ENCODE measurements at places on chromosomes 12 and 14. TPM values are rescaled to one million over a fixed set of nuclear protein-coding genes. Genes with fewer than 3 reads are reported as not detected.
A peak's percentile ranks its signal among the peaks of the same experiment; 100 is the strongest.

DNA sequence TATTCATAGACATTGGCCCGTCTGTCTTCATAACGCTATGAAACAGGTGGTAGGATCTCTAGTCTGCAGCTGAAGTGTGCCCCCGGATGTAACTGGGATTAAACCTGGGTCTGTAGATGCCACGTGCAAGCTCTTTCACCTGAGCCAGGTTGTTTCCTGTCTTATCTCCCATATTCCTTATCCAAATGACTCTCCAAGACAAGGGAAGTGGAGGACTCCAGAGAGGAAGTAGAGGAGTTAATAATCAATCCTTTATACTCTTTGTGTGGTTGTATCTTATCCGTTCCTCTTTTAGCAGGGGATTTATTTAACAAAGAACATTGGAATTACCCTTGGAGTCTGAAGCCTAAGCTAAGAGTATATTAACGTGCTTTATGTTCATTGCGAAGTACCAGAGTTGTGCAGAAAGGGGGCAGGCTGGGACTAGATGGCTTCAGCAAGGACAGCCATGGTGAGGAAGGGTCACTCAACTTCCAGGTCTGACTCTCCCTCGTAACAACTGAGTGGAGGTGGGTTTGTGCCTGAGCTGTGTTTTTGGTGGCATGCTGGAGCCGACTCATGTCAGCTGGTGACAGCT is 82.8 kb downstream of the RIN3 start:
- no peaks in the 10 kb centered on the region for H3K36me3 ChIP-seq
- H3K27ac ChIP-seq: no peak overlapping the region

DNA sequence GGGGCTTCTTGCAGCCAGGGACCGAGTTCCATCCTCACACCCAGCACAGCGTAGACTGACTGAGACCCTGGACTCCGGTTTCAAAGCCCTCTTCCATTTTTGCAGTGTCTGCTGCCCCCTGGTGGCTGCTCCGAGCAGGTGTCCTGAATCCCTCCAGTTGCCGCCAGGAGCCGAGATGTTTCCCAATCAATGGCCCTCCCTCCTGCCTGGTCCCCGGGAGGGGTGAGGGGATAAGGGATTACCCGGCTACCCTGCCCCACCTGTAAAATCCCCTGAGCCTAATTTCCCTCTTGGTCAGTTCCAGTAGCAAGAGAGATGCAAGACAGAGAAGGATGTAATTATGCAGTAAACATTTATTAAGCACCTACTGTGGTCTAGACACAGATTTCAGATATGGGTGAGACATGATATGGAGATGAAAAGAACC is 55.0 kb downstream of the PHETA1 start:
- H3K4me3 ChIP-seq: no peak overlapping the region
- H3K27ac ChIP-seq: no peak overlapping the region
- no peaks in the 10 kb centered on the region for H3K27me3 ChIP-seq
- peak; percentile 56 for DNase-seq
- no peaks in the 10 kb centered on the region for H3K4me1 ChIP-seq

DNA sequence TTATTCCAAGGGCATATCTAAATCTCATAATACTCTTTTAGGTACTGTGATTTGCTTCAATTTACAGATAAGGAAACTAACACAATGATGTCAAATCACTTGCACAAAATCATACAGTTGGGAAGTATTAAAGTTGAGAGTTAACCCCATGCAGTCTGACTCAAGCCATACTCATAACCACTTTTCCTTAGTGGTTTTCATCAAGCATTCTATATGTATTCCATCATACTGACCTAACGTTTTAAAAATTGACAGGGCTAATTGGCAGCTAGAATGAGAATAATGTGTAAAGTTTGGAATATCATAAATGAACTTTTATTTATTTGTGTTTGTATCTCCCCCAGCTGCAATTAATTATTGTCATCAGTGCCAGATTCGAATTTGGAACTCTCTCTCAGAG is 20.9 kb downstream of the PUS7L start:
- H3K4me1 ChIP-seq: no peaks in the 10 kb centered on the region
- H3K36me3 ChIP-seq: peaks cover 7% of the 10 kb centered on the region
- no peak overlapping the region for H3K27ac ChIP-seq
- no peak overlapping the region for H3K4me3 ChIP-seq

DNA sequence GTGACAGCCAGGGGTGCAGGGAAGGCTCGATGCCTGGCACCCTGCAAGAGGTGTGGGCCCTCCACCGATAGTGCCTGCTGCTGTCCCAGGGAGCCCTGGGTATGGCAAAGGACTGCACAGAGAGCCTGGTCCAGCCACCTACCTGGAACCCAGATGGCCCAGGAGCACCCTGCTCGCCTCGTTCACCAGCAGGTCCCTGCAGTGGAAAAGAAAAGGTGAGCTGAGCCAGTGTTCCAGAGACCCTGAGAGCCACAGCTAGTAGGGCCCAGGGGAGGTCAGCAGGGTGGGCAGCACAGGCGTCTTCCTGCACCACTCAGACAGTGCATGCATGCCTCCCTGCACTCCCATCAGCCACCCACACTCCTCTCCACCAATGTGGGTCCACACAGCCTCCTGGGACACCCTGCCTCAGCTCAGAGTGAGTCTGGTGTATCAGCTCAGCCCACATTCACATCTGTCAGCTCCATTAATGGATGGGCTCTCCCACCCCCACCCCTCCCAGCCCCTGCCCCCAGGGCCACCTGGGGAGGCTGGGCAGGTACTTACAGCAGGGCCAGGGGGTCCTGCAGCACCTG is 20.2 kb downstream of the TMEM106C start:
- DNase-seq: no peak
- no peak overlapping the region for H3K27ac ChIP-seq
- H3K4me3 ChIP-seq: no peak overlapping the region
- H3K27me3 ChIP-seq: no peaks in the 10 kb centered on the region
- no peaks in the 10 kb centered on the region for H3K36me3 ChIP-seq
- H3K4me1 ChIP-seq: no peaks in the 10 kb centered on the region

DNA sequence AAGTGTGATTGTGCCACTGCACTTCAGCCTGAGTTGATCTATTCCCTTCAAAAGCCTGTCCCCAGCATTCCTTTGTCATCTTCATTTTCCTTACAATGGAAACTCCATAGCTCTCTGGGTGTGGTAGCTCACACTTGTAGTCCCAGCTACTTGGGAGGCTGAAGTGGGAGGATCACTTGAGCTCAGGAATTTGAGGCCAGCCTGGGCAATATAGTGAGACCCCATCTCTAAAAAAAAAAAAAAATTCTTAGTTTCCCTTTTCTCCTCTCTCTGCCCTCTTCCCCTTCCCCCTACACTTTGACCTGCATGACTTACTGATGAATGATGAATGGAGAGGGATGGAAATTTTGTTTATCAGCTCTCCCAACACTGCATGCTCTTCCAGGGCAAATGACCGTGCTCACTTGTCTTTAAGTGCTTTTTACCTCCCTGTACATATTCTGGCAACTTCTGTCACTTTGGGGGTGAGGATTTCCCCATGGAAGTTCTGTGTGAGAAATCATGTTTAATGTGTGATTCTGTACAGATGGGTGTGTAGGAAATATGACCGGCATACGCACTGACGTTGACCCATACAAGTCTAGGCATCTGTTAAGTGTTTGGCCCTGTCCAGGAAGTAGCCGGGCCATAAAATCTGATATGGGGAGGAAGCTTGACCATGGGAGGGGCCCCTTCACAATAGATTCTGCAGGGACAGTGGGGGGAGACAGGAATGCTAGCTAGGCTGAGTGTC is 65.4 kb downstream of the ZFP36L1 start:
- peaks cover 4% of the 10 kb centered on the region for H3K4me1 ChIP-seq
- no peak for DNase-seq
- H3K27me3 ChIP-seq: no peaks in the 10 kb centered on the region
- H3K27ac ChIP-seq: peak overlapping the region; percentile 44
- no peak overlapping the region for H3K4me3 ChIP-seq

GRCh38 chr14:101253948-101254347 is 307.3 kb upstream of the DIO3 start:
- H3K4me3 ChIP-seq: no peak overlapping the region
- DNase-seq: no peak
- no peaks in the 10 kb centered on the region for H3K27me3 ChIP-seq
- no peaks in the 10 kb centered on the region for H3K4me1 ChIP-seq

DNA sequence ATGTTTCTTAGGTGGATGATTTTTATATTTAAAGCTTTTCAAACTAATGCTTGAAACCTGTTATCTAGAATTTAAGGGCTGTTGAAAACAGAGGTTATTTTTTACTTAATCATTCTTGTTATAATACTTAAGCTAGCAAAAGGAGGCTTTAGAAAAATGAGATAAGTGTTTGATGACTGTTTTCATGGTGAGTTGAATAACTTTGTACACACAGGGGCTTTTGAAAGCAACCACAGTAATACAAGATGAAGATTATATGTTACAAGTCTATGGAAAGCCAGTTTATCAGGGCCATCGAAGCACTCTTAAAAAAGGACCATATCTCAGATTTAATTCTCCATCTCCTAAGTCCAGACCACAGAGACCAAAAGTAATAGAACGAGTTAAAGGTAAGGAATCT is 33.3 kb downstream of the KIAA0586 start:
- H3K27ac ChIP-seq: no peak overlapping the region
- H3K4me1 ChIP-seq: no peaks in the 10 kb centered on the region
- H3K4me3 ChIP-seq: no peak overlapping the region
- no peaks in the 10 kb centered on the region for H3K27me3 ChIP-seq
- H3K36me3 ChIP-seq: peaks cover 40% of the 10 kb centered on the region
- no peak for DNase-seq

DNA sequence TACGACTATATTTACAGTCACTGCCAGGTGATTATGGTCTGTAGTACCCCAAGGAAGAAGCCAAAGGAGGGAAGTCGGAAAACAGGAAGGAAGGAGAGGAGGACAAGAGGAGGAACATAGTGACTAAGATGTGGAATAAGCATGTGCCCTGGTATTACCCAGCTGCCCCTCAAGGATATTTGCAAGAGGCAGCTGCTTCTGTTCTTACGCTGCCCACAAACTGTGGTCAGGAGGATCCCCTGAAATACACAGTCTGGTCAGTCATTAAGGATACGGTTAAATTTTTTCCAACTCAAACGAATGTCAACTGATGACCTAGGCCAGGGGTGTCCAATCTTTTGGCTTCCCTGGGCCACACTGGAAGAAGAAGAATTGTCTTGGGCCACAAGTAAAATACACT is 126.5 kb downstream of the CMAS start:
- H3K4me3 ChIP-seq: no peak overlapping the region
- no peak for DNase-seq
- no peaks in the 10 kb centered on the region for H3K27me3 ChIP-seq
- H3K36me3 ChIP-seq: no peaks in the 10 kb centered on the region
- H3K4me1 ChIP-seq: no peaks in the 10 kb centered on the region

DNA sequence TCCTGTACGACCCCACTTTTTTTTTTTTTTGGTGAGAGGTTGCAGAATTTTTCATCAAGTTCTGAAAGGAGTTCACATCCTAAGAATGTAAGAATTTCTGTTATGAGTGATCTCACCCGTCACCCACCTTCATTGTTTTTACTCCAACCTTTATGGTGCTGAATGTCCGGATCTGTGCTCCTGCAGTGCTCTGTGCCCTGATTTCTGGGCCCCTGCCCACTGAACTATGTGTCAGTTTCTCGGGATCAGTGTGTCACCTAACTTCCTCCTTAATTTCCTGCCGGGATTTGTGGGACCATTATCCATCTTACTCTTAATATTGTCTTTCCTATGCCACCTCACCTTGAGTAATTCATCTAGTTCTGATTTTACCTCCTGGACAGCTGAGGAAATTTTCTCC is 11.6 kb downstream of the RASSF8 start:
- H3K4me3 ChIP-seq: no peak overlapping the region
- H3K27ac ChIP-seq: no peak overlapping the region
- DNase-seq: no peak
- no peaks in the 10 kb centered on the region for H3K27me3 ChIP-seq
- peaks cover 20% of the 10 kb centered on the region for H3K4me1 ChIP-seq

- H3K27ac ChIP-seq: no peak overlapping the region
- no peak for DNase-seq
- H3K27me3 ChIP-seq: no peaks in the 10 kb centered on the region
- no peaks in the 10 kb centered on the region for H3K36me3 ChIP-seq
Measured at GRCh38 chr12:128830505-128830893, 6.7 kb upstream of the SLC15A4 start.

- no peaks in the 10 kb centered on the region for H3K36me3 ChIP-seq
- peak; percentile 75 for DNase-seq
- H3K4me1 ChIP-seq: peaks cover 12% of the 10 kb centered on the region
- H3K4me3 ChIP-seq: no peak overlapping the region
Measured at GRCh38 chr12:94074216-94074979, 74.0 kb upstream of the PLXNC1 start.

DNA sequence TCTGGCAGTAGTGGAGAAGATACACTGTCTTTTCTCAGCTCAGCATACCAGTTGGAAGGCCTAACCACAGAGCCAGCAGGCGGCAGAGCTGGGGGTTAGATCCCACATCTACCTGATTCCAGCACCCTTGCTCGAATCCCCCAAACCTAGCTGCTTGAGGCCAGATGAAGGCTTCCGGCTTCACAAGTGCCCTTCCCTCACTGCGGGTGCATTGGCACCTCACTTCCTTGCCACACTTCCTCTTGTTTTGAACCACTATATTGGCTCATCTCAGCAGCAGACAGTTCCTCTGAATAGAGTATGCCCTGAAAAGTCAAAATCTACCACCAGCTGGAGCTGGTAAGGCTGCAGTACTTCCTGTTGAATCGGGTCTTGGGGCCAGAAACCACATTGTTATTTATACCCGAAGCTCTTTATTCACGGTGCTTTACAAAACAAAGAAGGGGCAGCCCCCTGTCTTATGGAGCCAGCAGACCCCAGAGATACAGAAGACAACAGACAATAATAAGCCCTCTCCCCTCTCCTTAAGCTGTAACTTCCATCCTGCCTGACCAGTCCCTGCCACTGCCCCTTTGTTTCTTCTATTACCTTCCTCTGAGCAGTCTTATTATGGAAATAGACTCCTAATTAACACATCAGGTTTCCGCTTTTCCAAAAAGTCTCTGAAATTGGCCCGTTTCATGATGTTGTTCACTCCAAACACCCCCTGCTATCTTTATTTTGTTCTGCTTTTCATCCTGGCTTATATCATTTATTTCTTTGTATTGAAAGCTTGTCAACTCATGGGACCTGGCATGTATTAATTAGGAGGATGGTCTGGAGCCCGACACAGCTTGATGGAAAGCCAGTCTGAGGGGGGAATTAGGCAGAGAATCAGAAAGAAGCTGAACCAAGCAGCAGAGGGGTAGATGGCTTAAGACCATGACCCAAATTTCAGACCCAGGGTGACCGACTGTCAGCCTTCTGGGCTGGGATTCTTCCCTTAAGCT is 233.5 kb downstream of the EFCAB11 start:
- no peaks in the 10 kb centered on the region for H3K4me1 ChIP-seq
- no peaks in the 10 kb centered on the region for H3K36me3 ChIP-seq
- no peak overlapping the region for H3K4me3 ChIP-seq
- H3K27me3 ChIP-seq: no peaks in the 10 kb centered on the region
- H3K27ac ChIP-seq: no peak overlapping the region

GRCh38 chr14:60815371-60815770 is 80.8 kb downstream of the MNAT1 start:
- no peak for DNase-seq
- no peak overlapping the region for H3K4me3 ChIP-seq
- H3K36me3 ChIP-seq: peaks cover 3% of the 10 kb centered on the region
- H3K27ac ChIP-seq: no peak overlapping the region

- no peaks in the 10 kb centered on the region for H3K36me3 ChIP-seq
- H3K4me1 ChIP-seq: peaks cover 7% of the 10 kb centered on the region
- no peak overlapping the region for H3K4me3 ChIP-seq
Measured at GRCh38 chr14:93880021-93880820, 46.9 kb upstream of the FAM181A start.

Gene TAS2R9
- not detected for total RNA-seq

Gene OR6C2
- total RNA-seq: not detected

Gene HOXC10
- not detected for total RNA-seq

Gene DAO
- not detected for total RNA-seq

Gene TAMALIN
- total RNA-seq: 17.6 TPM

Gene CEP170B
- total RNA-seq: 10.4 TPM

Gene ALX1
- total RNA-seq: not detected

Gene ANKS1B
- 1.8 TPM for total RNA-seq
